Caco-2 (cell line): ENCODE measurements at places on chromosomes 7 and 10. TPM values are rescaled to one million over a fixed set of nuclear protein-coding genes. Genes with fewer than 3 reads are reported as not detected.

GRCh38 chr10:58590152-58590840 lies 77.6 kb downstream of the BICC1 start:
- no peak overlapping the region for H3K27ac ChIP-seq
- H3K4me1 ChIP-seq, result peaks cover 4% of the 10 kb centered on the region; the same call in 1 of the 2 replicates
- H3K27me3 ChIP-seq, result no peaks in the 10 kb centered on the region
- H3K4me3 ChIP-seq, result no peak overlapping the region
- H3K36me3 ChIP-seq, result peaks cover 6% of the 10 kb centered on the region

DNA sequence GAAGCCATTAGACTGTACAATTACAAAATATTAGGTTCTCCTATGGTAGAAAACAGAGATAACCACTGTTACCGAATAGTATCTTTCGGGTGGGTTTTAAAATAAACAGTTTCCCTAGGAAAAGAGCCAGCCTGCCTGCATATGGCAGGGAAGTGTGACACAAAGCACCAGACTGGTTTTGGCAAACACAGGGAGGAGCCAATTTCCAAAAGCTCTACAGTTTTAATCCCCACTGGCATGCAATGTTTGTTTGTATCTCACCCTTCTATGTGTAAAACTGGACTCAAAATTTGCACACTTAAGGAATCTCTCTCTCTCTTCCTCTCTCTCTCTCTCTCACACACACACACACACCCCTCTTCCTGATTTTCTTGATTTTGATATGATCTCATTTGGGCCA lies 261.7 kb downstream of the ETV1 start:
- no peaks in the 10 kb centered on the region for H3K36me3 ChIP-seq
- no peak overlapping the region for H3K4me3 ChIP-seq
- DNase-seq, result no peak
- H3K27me3 ChIP-seq, result no peaks in the 10 kb centered on the region
- H3K4me1 ChIP-seq, result no peaks in the 10 kb centered on the region

DNA sequence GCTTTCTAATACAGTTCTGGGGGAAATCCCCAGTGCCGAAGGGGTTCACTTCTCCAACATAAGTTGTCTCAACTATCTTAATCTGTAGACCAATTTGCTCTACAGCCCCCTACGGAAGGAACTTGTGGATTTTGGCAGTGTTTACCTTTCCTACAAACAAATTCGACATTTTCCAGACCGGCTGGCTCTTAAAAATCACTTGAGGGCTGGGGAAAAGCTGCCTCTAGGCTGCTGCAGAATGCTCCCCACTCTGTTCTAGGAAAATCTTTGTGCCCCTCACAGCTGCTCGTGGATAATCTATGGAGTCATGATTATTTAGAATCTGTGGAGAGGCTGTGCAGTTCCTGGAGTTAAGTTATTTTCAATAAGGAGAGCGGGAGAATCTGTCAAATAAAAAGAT lies 474.6 kb upstream of the FZD8 start:
- no peak for DNase-seq
- H3K4me1 ChIP-seq, result peaks cover 29% of the 10 kb centered on the region
- no peaks in the 10 kb centered on the region for H3K36me3 ChIP-seq
- H3K4me3 ChIP-seq, result no peak overlapping the region
- H3K27me3 ChIP-seq, result no peaks in the 10 kb centered on the region
- H3K27ac ChIP-seq, result no peak overlapping the region

- H3K4me1 ChIP-seq, result no peaks in the 10 kb centered on the region
- H3K27ac ChIP-seq, result no peak overlapping the region
- no peaks in the 10 kb centered on the region for H3K27me3 ChIP-seq
- no peak overlapping the region for H3K4me3 ChIP-seq
- DNase-seq, result no peak
These were observed 101.1 kb upstream of the PPIF start for GRCh38 chr10:79246209-79246581.

GRCh38 chr10:76624470-76624869 lies 1013.1 kb downstream of the KCNMA1 start:
- no peaks in the 10 kb centered on the region for H3K36me3 ChIP-seq
- H3K4me1 ChIP-seq, result no peaks in the 10 kb centered on the region
- no peak for DNase-seq

YAE1 gene
- total RNA-seq, result 22.4 and 22.7 TPM in 2 replicates

DNA sequence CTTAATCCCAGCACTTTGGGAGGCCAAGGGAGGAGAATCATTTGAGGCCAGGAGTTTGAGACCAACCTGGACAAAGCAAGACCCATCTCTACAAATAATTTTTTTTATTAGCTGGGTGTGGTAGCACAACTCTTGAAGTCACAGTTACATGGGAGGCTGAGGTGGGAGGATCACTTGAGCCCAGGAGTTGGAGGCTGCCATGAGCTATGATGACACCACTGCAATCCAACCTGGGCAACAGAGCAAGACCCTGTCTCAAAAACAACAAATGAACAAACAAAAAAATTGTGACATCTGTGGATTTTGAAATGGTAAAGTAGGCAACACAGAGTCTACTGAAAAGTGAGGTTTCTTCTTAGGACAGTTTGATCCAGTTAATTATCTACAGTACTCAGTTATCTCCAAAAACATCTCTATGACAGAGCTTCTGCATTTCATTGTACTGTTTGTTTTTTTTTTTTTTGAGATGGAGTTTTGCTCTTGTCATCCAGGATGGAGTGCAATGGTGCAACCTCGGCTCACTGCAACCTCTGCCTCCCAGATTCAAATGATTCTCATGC lies 3.3 kb upstream of the ANKRD61 start:
- H3K4me3 ChIP-seq, result no peak overlapping the region
- H3K4me1 ChIP-seq, result no peaks in the 10 kb centered on the region
- no peak overlapping the region for H3K27ac ChIP-seq
- DNase-seq, result no peak
- H3K36me3 ChIP-seq, result peaks cover 2% of the 10 kb centered on the region; the same call in 1 of the 2 replicates
- H3K27me3 ChIP-seq, result no peaks in the 10 kb centered on the region

- no peak overlapping the region for H3K4me3 ChIP-seq
- H3K36me3 ChIP-seq, result peaks cover 5% of the 10 kb centered on the region
- no peak overlapping the region for H3K27ac ChIP-seq
- peaks cover 10% of the 10 kb centered on the region for H3K4me1 ChIP-seq
- no peaks in the 10 kb centered on the region for H3K27me3 ChIP-seq
- no peak for DNase-seq
These were observed 3.7 kb upstream of the TRIP6 start for GRCh38 chr7:100863406-100863950.

BTBD16 gene
- not detected in 2 replicates for total RNA-seq

DNA sequence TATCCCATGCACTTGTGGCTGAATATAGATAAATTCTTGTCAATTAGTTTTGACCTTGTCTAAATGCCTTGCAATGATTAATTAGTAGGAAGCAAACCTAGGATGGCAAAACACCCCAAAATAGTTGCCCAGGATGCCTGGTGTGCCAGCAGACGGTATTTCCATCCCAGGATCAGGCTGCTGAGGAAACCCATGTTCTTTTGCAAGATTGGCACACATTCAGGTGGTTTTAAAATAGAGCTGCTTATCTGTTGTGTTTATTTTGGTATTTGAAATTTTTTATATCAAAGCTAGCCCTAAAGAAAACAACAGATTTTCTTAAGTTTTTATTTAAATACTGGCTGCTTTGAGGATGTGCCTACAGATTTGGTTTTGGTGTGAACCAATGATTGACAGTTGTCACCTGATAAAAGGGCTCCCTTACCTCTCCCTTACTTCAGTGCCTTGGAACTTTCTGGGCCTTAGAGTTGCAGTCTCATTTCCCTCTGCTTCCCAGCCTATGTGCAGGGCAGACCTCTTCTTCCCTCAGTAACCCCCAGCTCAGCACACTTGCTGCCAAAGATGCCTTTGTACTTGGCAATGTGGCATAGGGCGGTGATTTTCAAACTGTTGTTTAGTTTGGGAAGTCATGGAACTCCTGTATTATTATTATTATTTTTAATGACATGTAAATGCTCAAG lies 54.0 kb downstream of the CCNY start:
- no peaks in the 10 kb centered on the region; the same call in 1 of the 2 replicates for H3K36me3 ChIP-seq
- H3K4me3 ChIP-seq, result no peak overlapping the region
- H3K4me1 ChIP-seq, result peaks cover 9% of the 10 kb centered on the region; the same call in 1 of the 2 replicates
- no peaks in the 10 kb centered on the region for H3K27me3 ChIP-seq
- H3K27ac ChIP-seq, result no peak overlapping the region

DNA sequence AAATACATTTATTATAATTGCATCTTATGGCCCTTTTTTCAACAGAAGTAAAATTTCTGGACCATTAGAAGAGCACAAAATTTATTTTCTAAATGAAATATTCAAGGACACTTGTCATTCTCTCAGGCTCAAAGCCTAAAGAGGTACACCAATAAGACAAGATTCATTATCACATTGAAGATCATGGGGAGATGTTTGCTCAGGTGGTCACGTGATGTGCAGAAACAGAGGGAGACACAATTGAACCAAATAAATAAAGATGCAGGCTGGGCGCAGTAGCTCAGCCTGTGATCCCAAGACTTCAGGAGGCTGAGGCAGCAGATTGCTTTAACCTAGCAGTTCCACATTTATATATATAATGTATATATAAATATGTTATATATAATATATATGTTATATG lies 53.2 kb upstream of the TMEM254 start:
- no peaks in the 10 kb centered on the region for H3K27me3 ChIP-seq
- H3K36me3 ChIP-seq, result no peaks in the 10 kb centered on the region
- no peak overlapping the region for H3K4me3 ChIP-seq
- H3K4me1 ChIP-seq, result peaks cover 7% of the 10 kb centered on the region

DNA sequence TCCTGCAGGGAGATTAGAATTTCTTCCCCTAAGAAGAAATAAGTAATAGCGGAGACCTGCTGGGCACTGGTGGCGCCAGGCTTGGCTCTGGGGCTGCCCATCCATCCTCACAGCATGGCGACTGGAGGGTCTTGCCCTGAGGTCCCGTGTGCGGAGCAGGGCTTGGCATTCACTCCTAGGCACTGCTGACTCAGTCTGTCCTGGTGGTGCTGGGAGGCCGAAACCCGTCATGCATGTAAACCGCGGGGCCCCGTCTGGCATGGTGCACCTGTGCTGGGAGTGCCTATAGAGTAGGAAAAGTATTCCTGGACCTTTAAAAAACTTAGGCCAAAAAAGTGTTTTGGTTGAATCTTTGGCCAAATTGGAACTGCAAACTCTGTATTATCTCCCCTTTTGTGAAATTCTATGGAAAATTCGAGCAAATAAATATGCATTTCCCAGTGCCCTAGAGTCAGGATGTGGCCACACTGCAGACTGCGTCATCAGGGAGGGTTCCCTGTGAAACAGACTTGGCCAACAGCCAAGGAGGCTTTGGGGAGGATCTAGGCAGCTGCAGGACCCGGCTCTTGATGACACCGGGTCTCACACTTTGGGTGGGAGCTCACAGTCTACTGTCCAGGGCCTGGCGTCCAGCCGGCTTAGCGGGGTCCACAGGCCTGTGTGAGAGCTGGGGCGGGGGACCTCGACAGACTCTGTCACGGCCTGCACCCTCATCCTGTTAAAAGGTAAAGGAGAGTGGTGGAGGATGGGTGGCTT lies 122.3 kb downstream of the VIPR2 start:
- no peak for DNase-seq
- H3K4me3 ChIP-seq, result no peak overlapping the region
- no peaks in the 10 kb centered on the region for H3K36me3 ChIP-seq
- no peaks in the 10 kb centered on the region for H3K27me3 ChIP-seq
- no peak overlapping the region for H3K27ac ChIP-seq
- no peaks in the 10 kb centered on the region; the same call in 1 of the 2 replicates for H3K4me1 ChIP-seq

GRCh38 chr7:134750083-134751062 lies 29.1 kb upstream of the CALD1 start:
- H3K4me1 ChIP-seq, result no peaks in the 10 kb centered on the region
- peak; percentile 62 for DNase-seq
- H3K27me3 ChIP-seq, result no peaks in the 10 kb centered on the region
- no peaks in the 10 kb centered on the region for H3K36me3 ChIP-seq
- H3K4me3 ChIP-seq, result no peak overlapping the region

SGPL1 gene
- total RNA-seq, result 121 and 127 TPM in 2 replicates

- H3K27ac ChIP-seq, result no peak overlapping the region
- DNase-seq, result no peak
- no peak overlapping the region for H3K4me3 ChIP-seq
- H3K4me1 ChIP-seq, result 0 out of 2 replicates have a peak, but pooled peaks cover 3% of the 10 kb centered on the region
- no peaks in the 10 kb centered on the region for H3K36me3 ChIP-seq
These were observed 68.9 kb downstream of the CD36 start for GRCh38 chr7:80707318-80707717.

DNA sequence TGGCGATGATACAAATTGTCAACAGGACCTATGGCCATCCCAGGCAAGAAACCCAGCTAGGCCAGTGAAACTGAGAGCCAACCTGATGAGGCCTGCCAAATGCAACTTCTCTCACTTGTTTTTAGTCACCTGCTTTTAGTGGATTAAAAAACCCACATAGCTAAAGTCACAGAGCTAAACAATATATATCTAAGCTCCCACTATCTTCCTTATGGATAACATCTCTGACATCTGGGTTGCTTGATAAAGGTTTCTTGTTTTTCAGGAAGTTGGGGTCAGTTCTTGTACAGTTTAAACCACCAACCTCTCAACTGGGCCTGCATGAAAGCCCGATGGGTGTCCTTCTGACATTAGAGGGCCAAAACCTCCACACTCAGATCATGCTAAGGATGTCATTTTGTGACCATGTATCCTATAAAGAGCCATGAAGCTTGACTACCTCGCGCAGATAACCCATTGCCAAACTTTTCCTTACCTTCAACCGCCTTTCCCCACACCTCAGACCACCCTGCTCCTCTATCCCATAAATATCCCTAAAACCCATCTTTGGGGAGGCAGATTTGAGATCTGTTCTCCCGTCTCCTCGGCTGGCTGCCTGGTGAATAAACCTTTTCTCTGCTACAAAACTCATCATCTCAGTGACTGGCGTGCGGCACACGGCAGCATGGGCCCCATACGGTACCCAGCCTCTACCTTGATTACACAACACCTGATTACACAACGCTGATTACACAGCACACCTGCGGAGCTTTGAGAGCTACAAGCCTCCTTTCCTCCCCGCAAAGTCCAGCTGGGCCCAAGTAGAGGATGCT lies 797 bp upstream of the STMP1 start:
- H3K36me3 ChIP-seq, result no peaks in the 10 kb centered on the region
- peaks cover 11% of the 10 kb centered on the region for H3K4me1 ChIP-seq
- peak overlapping the region; percentile 87 for H3K27ac ChIP-seq

RBP4 gene
- total RNA-seq, result 255 and 258 TPM in 2 replicates

GRCh38 chr10:130401860-130402765 lies 265.9 kb downstream of the GLRX3 start:
- H3K36me3 ChIP-seq, result no peaks in the 10 kb centered on the region
- H3K4me1 ChIP-seq, result no peaks in the 10 kb centered on the region
- no peak for DNase-seq
- no peaks in the 10 kb centered on the region for H3K27me3 ChIP-seq
- no peak overlapping the region for H3K4me3 ChIP-seq
- no peak overlapping the region for H3K27ac ChIP-seq

GRCh38 chr10:2119316-2119715 lies 382.0 kb upstream of the ADARB2 start:
- H3K36me3 ChIP-seq, result no peaks in the 10 kb centered on the region
- no peak overlapping the region for H3K27ac ChIP-seq
- no peaks in the 10 kb centered on the region; the same call in none of the 2 replicates for H3K4me1 ChIP-seq
- DNase-seq, result no peak

- H3K36me3 ChIP-seq, result no peaks in the 10 kb centered on the region
- H3K27ac ChIP-seq, result no peak overlapping the region
- H3K4me3 ChIP-seq, result no peak overlapping the region
- H3K27me3 ChIP-seq, result no peaks in the 10 kb centered on the region
- DNase-seq, result no peak
These were observed 7.3 kb upstream of the GRIFIN start for GRCh38 chr7:2483494-2483893.

GRCh38 chr7:120985130-120985758 lies 3.3 kb upstream of the CPED1 start:
- H3K36me3 ChIP-seq, result no peaks in the 10 kb centered on the region
- H3K4me3 ChIP-seq, result no peak overlapping the region
- H3K27ac ChIP-seq, result no peak overlapping the region
- H3K27me3 ChIP-seq, result 0 out of 2 replicates have a peak, but pooled peaks cover 2% of the 10 kb centered on the region
- H3K4me1 ChIP-seq, result peaks cover 14% of the 10 kb centered on the region

- DNase-seq, result peak; percentile 37
- H3K4me3 ChIP-seq, result no peak overlapping the region
- H3K36me3 ChIP-seq, result no peaks in the 10 kb centered on the region; the same call in 1 of the 2 replicates
- no peaks in the 10 kb centered on the region for H3K27me3 ChIP-seq
These were observed 7.6 kb downstream of the ZNF511 start for GRCh38 chr10:133316266-133316665.
